Effector CD8-positive, alpha-beta T cell (primary cell): ENCODE measurements at places on chromosomes 11 and 22.

- no peak for DNase-seq
Observed at GRCh38 chr11:88297863-88298262, 39.7 kb downstream of the CTSC start.

DNA sequence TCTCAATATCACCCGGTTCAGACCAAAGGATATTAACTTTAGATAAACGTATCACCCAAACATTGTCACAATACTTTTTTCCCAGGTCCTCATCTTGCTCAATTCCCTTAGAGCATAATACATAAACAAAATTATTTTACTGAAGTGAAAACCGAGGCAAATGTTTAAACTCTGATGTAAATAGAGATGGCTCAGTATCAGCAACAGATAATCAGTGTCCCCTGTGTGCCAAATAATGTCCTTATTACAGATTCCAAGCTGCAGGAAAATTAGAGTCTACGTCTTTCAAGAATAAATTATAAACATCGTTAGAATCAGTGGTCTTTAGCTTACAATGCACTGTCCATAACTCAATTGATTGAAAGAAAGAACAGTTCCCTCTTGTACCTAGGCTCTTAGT is 50.2 kb downstream of the DDI1 start:
- DNase-seq, result no peak

- DNase-seq, result peak; percentile 31
Observed at GRCh38 chr22:40116496-40117200, 61.1 kb upstream of the TNRC6B start.

DNA sequence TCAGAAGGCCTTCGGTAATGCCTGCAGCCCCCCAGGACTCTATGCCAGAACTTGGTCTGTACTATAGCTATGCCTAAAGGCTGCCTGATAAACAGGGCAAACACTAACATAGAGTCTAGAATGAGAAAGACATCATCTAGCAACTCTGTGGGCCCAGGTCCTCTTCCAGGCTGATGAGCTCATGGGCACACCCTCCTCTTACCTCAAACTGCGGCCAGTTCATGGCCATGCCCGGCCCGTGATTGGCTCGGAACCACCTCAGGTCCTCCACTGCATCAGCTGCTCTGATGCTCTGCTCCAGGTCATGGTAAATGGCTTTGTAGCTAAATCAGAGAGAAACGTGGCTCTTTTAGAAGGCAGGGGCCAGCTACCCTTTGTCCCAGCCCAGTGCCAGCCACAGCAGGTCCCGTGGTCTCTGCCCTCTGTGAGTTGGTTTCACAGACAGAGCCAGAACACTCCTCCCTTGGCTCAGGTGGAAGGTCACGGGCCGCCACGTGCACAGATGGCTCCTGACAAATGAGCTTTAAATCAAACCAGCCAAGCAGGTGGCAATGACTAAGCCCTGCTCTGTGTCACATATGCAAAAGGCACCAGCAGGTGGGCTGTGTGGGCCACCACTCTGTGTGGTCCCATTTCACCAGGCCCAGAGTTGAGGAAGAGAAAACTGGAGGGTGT is 25.0 kb upstream of the ARFGAP3 start:
- DNase-seq, result no peak
